Activated CD8-positive, alpha-beta memory T cell treated with anti-CD3 and anti-CD28 coated beads for 4 hours (primary cell): ENCODE measurements at places on chromosomes 12 and 14.

DNA sequence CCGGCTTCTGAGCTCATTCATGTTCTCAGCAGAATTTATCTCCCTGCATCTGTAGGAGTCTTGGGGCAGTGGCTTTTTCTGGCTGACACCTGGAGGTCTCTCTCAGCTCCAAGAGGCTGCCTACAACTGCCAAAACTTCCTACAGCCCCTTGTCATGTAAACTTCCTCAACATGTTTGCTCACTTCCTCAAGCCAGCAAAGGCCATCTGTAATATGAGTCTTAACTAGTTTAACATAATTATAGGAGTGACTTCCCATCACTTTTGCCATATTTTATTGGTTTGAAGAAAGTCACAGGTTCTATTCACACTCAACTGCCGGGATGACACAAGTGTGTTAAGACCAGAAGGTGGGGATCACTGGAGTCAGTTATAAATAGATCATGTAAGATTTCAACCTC, 194.0 kb downstream of the VRK1 start:
- DNase-seq = no peak

DNA sequence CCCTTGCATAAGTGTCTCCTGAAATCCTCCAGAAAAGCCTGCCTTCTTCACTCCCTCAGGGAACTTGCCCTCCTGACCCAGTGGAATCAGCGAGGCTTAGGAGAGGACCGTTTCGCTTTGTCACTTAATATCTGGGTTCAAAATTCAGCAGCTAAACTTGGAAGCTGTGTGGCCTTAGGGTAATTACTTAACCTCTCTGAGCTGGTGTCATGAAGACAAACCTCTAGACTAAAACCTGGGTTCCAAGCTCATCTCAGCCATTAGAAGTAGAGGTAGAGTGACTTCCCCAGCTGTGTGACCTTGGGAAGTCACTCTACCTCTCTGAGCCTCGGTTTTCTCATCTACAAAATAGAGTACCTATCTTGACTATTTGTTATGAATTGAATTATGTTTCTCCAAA, 18.3 kb upstream of the RBM19 start:
- DNase-seq = no peak

DNA sequence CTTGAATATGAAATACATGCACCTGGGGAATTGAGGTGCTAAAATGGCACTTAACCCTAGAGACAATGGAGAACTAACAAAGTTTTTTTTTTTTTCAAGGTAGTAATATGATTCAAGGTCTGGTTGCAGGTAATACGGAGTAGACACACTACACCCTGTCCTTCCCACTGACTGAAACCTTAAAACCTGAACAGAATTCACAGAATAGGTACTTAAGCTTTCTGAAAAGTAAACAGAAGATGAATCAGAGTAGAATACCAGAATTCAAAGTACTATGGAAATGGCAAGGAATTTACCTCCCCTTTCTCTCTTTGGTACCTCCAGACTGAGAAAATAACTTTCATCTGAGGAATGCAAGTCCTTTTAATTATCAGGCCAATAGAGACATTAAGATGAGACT, 87.2 kb downstream of the PAPLN start:
- DNase-seq = no peak

DNA sequence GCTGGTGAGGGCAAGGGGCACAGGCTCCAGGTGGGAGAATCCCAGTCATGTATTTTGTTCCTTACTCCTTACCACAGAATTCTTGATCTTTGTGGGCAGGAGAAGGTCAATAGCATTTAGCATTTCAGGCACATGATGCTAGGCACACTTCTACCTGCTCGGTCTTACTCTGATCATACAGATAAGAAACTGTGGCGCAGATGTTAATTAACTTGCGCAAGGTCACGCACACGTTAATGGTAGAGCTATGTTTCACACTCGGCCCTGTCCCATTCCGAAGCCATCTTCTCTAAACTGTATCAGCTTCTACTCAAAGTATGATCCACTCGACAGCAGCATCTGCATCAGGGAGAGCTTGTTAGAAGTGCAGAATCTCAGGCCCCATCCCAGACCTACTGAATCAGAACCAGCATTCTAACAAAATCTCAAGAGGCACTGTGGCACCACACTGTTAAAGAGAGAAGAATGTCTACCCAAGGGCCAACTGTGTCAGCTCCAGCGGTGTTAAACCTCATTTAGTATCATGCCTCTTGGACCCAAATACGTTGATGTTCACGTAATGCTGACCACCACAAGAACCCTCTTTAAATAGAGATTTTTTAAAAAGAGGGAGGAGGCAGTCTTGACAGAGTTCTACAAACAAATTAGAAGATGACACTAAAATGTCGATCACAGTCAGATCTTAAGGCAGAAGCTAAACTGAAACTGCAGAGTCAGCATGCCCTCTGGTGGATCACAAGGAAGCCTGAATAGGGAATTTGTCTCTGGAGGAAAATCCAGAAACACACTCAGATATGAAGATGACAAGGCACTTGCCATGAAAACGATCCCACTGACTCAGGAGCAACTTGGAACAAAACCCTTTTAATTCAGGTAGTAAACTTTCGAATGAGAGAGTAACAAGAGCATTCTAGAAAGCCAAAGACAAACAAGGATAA, 7.3 kb downstream of the STXBP6 start:
- DNase-seq = no peak

DNA sequence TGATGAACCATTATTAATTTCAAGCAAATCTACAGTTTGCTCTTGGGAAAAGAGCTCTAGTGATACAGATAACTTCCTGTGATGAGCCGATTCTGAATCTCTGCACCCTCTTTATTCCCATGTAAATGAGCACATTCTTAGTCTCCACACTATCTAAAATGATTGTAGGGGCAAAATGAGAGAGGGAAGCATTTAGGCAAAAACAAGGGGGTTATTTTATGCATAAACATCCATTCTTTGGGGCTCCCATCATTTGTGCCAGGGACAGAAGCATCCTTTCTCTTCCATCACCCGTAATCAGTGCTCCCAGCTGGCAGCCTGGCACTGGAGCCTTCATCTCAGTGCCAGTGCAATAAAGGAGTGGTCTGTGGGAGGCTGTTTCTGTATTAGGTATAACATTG, 1.7 kb upstream of the GPD1 start:
- DNase-seq = no peak

GRCh38 chr12:103373088-103373523, 122.7 kb downstream of the C12orf42 start:
- DNase-seq = no peak

DNA sequence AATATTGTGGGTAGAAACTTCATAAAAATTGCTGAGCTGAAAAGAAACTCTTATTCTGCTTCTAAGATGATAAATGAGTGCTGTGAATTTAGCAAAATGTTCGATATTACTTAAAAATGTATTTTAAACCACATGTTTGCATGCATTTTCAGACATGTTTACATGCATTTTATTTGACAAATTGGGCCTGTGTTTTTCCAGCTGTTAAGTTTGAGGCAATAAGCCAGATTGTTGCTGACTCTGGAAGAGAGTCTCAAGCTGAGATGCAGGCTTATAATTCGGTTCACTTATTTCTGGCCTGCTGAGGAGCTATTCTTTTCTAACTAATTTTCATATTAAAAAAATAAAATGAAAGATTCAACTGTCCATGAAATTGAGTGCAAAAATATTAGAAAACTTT, 110.1 kb downstream of the SYNE2 start:
- no peak for DNase-seq

DNA sequence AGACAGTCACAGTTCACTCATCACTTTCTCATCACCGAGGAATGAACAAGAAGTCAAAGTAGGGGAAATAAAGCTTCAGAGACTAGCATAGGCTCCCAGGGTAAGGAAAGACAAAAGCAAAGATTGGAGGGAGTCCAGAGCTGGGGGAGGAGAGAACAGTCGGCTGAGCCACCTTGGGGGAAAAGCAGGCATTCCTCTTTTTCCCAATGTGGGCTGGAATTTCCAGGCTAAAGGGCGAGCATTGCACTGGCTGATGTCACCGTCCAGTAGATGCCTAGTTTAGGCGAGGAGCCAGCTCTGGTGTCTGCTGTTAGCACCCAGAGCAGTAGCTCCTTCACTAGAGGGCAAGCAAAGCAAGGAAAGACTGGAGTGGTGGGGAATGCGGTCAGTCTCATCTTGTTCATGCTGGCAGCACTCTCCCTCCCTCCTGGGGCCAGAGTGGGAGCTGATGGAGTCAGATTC, 8.5 kb upstream of the KRT75 start:
- DNase-seq = no peak

DNA sequence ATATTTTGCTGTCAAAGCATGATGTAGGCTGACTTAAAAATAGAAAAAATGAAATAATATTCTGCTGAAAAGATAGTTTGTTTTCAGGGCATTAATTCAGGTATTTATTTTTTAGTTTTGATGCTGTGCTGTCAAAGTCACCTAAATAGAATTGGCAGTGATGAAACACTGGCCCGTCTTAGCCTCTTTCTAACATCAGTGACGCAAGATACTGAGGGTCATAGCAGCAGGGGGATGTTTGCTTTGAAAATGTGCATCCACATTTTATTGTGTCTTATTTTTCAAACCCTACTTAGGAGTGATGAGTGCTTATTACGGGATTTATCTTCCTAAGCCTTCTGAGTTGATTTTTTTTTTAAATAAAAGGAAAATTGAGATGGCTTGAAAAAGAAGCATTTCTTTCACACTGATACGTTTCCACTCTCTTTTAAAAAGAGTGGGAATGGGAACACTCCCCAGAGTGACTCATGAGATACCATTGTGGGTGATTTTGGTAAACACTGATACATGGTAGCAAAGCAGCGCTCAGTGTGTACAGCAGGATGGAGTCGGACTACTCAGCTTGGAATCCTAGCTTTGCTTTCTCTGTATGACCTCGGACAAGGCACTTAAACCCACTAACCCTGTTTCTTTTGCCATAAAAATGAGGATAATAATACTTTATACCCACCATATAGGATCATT, 290.8 kb downstream of the ERC1 start:
- DNase-seq = no peak

DNA sequence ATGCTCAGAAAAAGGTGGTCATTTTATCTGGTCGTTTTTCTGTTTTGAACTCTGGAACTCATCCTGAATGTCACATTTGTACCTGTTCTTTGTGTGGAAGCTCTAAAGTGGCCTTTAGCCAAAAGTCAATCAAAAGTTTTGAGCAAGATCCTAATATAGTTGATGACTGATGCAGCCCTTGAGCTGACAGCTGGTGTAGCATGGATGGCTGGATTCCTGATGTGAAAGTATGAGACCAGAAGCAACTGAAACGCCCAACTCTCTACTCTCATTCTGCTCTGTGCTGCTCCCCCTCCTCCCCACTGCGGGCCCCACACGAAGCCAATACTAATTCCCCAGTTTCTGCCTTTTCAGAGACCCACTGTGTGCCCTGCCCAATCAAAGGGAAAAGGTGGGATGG, 10.3 kb upstream of the MYH7 start:
- DNase-seq = no peak

DNA sequence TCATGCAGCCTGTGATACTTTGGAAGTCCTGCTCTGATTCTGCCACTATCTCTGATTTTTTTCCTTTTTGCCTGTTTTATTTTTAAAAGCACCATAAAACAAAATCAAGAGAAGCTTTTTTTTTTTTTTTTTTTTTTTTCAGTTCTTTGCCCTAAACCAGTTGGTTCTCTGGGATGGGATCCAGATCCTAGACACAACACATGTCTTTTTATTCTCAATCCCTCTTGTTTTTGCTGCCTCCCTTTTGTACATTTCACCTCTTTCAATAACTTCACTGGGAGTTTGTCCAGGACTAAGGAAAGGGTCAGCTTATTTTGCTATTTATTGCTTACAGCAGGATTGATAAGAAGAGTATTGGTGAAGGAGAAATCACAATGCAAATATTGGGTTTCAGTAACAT, 139.4 kb downstream of the GRIP1 start:
- DNase-seq = no peak

DNA sequence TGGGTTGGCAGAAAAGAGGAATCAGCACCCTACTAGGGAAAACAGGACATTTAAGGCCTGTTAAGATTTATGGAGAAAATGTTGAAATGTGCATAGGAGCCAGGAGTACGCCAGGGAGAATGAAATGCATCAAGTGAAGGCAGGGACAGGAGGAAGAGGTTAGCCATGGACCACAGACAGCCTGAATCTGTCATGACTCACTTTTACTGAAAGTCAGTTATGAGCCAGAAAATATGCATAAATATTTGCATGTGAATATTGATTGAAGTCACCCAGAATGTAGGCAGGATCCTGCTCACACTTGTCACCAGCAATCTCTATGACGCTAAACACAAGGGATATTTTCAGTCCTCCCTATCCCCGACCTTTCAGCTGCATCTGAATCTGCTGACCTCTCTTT, 25.1 kb upstream of the CDK17 start:
- no peak for DNase-seq

DNA sequence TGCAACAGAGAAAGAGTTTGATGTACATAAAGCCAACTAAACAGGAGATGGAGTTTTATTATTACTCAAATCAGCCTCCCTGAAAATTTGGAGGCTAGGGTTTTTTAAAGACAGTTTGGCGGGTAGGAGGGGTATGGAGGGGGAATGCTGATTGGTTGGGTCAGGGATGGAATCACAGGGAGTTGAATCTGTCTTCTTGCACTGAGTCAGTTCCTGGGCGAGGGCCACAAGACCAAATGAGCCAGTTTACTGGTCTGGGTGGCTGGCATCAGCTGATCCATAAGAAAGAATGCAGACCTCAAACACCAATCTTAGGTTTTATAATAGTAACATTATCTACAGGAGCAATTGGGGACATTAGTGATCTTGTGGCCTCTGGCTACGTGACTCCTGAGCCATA, 64.9 kb downstream of the RIN3 start:
- no peak for DNase-seq

GRCh38 chr12:88339254-88339949, 197.3 kb downstream of the TMTC3 start:
- DNase-seq = no peak

- no peak for DNase-seq
Measured at GRCh38 chr12:116515684-116516083, 43.5 kb upstream of the MAP1LC3B2 start.

DNA sequence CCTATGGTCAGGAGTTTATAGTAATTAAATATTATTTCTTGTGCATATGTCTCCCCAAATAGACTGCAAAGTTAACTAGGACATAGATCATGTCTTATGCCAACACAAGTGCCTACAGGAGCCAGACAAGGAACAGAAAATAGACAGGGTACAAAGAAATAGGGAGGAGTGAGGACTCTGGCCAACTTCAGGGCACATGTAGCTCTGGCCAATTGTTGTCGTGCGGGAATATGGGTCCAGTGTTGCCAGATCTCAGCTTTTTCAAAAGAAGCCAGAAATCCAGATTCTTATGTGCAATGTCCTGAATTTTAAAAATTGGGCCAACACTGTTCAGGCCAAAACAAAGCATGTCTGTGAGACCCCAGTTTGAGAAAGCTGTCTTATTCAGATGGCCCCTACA, 68.7 kb downstream of the RFX4 start:
- DNase-seq = no peak

- no peak for DNase-seq
Measured at GRCh38 chr14:30757082-30757481, 117.3 kb upstream of the COCH start.

GRCh38 chr14:100372357-100373048, 49.4 kb downstream of the SLC25A47 start:
- no peak for DNase-seq

- no peak for DNase-seq
Measured at GRCh38 chr12:67410246-67410645, 141.1 kb downstream of the CAND1 start.
